ENCODE measurements at places on chromosomes 4 and X.

DNA sequence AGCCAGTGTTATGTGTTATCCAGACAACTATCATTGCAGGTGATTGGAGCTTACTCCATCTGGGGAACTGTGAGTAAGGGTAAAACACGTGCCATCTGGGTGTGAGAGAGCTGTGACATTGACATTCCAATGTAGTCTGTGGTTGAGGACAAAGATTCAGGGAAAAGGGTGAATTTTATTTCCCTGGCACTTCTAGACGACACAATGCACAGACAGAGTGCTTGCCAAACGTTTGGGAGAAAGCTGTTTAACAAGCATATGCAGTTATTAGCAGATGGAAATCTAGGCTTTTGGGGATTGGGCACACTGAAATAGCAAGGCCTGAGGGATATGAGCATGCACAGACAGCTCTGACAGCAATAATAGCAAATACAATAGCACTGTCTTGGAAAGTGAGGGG lies 21.3 kb upstream of the CTSO start:
- no peak for DNase-seq

DNA sequence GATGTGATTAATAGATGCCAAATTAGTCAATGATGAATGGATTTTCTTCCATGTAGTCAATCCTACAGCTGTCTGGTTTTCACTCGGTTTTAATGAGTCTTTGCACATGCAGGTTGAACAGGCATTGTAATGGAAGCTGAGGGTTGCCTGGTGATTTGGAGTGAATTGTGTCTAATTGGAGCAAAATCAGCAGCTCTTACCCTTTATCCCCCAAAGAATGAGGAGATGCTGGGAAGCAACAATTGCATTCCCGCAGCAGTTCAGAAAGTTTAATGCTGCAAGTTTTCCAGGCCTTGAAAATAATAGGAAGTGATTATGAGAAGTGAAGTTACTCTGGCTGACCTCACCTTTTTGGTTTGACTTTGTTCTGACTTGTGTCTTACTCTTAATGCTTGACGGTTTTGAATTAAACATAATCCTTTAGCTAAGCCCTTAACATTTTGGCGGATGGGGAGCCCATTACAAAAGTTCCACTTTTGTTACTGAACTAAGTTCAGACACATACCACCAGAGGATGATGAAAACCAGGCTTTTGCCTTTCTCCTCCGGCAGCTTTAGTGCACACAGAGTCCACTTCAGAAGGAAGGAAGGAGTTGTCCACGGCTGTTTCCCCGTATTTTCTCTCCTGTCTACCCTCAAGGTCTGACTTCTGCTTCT lies 78.8 kb upstream of the TBC1D9 start:
- no peak for DNase-seq

GRCh38 chrX:16665089-16665488 lies 15.1 kb downstream of the S100G start:
- DNase-seq: no peak

DNA sequence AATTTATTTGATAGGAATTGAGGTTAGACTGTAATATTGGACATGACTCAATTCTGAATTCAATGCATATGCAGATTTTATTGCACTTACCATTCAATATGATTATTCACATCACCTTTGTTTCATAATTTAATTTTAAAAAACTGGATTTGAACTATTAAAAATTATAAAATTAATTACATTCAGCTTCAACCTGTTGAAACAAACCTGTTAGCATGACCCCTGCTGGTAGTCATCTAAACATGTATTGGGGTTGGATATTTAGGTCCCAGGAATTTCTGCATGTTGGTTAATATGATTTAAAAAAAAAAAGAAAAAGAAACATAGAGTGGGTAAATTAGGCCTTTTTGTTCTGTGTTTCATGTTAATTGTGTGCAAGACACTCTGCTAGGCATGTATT lies 85.9 kb downstream of the ARSJ start:
- DNase-seq: no peak

GRCh38 chr4:168634276-168634802 lies 137.5 kb downstream of the PALLD start:
- no peak for DNase-seq

DNA sequence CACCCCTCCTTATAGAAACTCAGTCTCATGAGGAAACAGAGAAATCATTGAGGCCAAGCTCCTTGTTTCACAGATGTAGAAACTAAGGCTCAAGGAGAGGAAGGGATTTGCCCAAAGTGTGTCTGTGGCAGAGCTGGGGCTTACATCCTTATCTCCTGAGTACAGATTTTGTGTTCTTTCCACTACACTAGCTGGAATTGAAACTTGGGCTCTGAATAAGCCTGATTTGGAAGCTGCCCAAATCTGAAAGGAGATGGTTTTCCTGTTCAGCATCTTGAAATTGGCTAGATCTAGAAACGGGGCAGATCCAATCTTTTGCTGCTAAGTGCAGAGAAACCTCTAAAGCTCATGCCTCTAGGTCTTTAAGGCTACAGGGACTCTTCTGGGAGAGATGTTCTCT lies 24.3 kb downstream of the AWAT2 start:
- DNase-seq: no peak

GRCh38 chrX:48474581-48474980 lies 1.4 kb upstream of the FTSJ1 start:
- DNase-seq: no peak

- no peak for DNase-seq
These were observed 101.9 kb downstream of the SORCS2 start for GRCh38 chr4:7294176-7294756.
